Smooth muscle cell of the brain vasculature (primary cell): ENCODE measurements at places on chromosomes 1 and 21.

DNA sequence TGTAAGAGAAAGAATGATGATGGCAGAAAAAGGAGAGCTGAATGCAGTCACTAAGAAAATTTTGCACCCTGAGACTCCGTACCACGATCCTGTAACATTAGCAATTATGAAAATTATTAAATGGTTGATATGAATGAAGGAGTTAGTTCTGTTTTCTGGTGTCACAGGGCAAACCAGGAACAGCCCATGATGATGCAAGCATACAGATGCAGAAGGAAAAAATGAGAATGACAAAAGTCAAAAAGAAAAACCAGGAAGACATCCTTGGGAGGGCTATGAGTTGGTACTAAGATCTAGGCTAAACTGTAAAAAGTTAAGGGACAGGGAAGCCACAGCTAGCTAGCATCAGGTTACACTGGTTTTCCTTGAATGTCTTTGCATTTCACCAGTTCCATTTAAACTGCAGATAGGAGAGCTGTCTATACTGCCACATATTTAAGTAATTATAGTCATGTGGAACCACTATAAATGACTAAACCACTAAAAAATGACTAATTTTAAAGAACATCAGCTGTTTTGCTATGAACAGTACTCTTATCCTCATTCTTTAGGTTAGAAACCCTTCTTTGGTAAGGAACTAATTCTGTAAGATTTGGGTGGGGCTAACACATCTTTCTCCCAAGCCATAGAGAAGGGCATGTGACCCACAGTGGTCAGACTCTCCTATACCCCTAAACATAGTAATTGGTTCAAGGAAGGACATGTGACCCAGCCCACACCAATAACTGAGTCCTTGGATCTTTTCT lies 11.4 kb downstream of the DOCK7 start:
- no peak for DNase-seq

DNA sequence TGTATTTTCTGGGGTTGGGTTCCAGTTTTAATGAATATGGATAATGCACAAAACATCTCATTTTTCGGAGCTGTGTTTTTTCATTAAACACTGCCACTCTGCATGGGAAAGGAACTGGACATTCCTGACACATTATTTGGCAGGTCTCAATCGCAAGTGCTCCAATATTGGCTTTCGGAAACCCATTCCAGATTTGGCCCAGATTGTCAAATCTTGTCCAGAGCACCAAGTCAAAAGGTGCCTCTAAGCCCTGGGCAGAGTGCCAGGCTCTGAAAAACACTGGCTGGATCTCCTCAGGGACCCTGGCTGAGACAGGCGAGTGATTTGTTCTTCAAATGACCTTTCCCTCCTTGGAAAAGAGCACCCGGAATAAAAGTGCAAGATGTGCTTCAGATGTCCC lies 68.4 kb upstream of the MRPS6 start:
- DNase-seq, result no peak

GRCh38 chr1:13627127-13627526 lies 43.5 kb downstream of the PDPN start:
- DNase-seq, result no peak

GRCh38 chr1:155073377-155074242 lies 5.0 kb upstream of the EFNA3 start:
- no peak for DNase-seq

GRCh38 chr1:22317231-22317919 lies 134.3 kb upstream of the ZBTB40 start:
- no peak for DNase-seq

DNA sequence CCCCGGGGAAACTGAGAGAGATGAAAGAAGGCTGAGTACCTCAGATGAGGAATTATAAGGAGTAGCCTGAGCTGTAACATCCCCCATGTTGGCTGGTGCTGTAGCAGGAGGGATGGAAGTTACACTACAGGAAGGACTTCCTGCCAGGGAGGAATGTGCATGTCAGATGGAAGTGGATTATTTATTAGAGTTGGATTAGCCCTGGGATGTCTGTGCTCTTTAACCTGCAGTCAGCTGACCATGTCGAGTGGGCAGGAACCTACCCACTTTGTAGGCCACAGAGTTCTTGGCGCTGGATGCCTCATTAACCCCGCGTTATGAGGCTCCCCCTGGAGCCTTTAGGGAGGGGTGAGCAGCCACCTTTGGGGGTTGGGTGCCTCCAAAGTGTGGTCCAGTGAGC lies 757 bp upstream of the SEMA4A start:
- DNase-seq, result no peak

DNA sequence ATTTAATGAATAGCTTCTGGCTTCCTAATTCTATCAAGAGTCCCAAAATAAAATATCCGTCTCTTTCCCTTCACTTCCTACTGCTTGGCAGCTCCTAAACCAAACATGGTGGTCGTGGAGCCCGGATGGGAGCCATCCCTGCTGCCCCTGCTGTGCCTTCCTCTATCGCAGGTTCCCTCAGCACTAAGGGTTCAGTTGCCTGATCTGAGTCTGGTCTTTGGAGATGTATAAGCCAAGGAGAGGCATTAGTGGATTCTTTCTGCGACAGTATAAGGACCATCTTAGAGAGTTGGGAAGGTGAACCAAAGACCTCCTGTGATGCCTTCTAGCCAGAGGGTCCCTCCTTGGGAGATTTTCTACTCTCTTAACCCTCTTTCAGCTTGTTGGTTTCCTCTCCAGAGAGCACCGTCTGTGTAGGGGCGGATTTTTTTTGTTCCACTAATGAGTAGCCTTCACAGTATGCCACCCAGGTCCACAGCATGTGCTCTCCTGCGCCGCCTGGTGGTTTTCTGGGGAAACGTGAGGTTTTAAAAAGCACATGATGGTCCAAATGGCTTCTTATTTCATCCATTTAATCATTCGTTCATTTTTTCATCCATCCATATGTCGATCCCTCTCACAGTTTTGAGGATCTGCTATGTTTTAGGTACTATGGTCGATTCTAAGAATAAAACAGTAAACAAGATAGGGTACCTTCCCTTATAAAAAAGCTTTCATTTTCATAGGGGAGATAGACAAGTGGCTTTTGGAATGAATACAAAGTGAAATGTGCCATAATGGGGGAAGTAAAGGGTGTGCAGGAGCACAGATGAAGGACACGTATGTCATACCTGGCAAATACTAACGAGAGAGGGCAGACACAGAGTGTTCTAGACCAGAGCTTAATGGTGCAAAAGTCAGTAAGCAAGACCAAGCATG lies 71.0 kb downstream of the NFASC start:
- DNase-seq, result no peak

DNA sequence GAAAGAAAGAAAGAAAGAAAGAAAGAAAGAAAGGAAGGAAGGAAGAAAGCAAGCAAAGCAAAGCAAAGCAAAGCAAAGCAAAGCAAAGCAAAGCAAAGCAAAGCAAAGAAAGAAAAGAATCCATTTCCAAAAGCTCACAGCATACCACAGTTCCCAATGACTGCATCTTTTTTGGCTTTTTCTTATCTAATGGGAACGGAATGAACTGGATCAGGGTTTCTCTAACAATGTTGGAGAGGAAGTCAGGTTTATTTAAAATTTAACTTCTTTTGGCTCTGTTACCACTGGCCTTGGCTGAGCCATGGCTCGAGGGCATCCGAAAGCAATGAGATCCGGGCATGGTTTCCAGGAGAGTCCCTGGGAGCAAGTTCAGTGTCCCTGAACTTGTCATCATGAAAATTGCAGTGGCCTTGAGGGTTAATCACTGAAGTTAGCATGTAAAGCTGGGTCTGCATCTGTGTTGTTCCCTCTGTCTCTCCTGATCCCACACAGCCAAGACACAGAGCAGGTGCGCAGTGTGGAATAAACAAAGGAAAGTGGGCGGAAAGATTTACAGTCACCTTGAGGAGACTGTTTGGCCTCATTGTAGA lies 34.6 kb upstream of the CTPS1 start:
- no peak for DNase-seq

GRCh38 chr1:177306981-177307380 lies 136.2 kb downstream of the BRINP2 start:
- no peak for DNase-seq
